ENCODE measurements at places on chromosomes 16 and 17.

DNA sequence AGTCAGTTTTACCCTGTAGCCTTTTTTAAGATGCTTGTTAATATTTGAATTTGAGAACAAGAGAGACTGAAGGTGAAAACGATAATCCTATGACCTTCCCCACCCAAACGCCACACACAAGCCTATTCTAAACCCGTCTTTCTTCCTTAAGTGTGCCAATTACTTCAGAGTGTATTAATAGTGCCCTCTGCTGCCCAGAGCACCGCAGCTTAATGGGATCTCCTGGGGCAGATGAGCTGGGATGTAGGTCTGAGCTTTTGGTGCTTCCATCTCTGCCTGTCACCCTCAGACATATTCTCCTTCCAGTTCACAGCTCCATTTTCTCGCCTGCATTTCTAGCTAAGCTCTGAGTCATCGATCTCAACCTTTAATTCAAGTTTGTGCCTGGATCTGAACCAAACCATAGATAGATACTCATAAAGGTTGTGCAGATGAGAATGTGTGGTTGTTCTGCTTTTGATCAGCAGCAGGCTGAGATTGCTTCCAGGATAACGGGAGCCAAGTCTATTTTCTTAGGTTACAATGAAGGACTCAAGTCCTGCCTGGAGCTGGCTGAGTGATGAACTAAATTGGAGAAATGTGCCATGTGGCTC, 46.4 kb upstream of the CDH13 start:
- DNase-seq = peak; percentile 53

DNA sequence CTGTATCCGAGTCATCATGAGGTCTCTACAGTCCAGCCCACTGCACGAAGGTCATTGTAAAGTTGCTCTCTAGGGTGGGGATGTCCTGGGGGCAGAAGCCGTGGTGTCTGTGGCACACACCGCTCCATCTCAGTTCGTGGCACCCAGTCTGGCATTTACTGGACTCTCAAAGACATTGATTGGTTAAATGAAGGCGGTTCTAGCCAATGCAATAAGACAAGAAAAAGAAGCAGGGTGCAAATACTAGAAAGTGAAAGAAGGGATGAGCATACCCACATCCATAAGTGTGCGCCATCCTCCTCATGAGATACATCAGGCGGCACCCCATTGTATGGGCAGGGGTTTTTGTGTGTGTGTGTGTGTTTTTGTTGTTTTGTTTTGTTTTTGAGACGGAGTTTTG, 10.7 kb upstream of the ATP2A3 start:
- no peak for DNase-seq

- no peak for DNase-seq
Observed at GRCh38 chr16:64983963-64984362, 137.9 kb downstream of the CDH11 start.

GRCh38 chr16:74862743-74863244, 88.2 kb upstream of the FA2H start:
- no peak for DNase-seq
